ENCODE measurements at places on chromosomes 7 and 10.

GRCh38 chr7:85022064-85022697 lies 164.7 kb downstream of the SEMA3D start:
- DNase-seq = no peak

GRCh38 chr7:138603549-138604318 lies 97.4 kb downstream of the SVOPL start:
- DNase-seq = no peak

DNA sequence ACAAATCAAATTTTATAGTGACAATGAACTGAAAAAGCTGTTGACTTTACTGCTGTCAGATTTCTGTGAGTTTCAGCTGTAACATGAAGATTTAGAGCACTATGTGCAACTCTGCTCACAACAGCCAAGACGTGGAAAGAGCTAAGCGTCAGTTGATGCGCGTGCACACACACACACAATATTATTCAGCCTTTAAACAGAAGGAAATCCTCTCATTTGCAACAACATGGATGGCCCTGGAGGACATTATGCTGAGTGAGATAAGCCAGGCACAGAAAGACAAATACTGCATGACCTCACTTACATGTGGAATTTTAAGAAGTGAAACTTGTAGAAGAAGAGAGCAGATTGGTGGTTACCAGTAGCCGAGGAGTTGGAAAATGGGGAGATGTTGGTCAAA lies 82.8 kb upstream of the FRMD4A start:
- no peak for DNase-seq

GRCh38 chr7:123749537-123749857 lies 694 bp upstream of the WASL start:
- no peak for DNase-seq
